ENCODE measurements at places on chromosomes 2 and 18. TPM values are rescaled to one million over a fixed set of nuclear protein-coding genes. Genes with fewer than 3 reads are reported as not detected.

PSD4 gene
- 8.7 TPM for total RNA-seq

STPG4 gene
- 0.30 TPM for total RNA-seq

ADGRF3 gene
- total RNA-seq: not detected

ASXL2 gene
- 16.8 TPM for total RNA-seq

DNA sequence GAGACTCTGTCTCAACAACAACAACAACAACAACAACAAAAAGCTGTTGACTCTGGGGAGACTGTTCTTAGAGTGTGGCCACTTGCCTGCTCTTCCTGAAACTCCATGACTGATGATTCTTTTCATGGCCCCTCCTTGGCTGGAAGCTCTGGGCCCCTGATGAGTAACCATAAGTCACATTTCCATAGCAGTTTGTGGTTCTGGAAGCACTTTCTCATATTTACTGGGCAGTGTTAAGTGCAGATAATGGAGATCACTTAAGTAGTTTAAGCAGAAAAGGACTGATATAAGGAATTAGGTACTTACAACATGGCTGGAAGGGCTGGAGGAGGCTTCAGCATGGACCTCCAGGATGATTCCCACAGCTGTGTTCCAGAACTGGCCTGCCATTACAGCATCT, 147.3 kb upstream of the DLX2 start:
- no peak for DNase-seq

GRCh38 chr2:219352448-219353023, 20.0 kb upstream of the RESP18 start:
- peak; percentile 48 for DNase-seq

DNA sequence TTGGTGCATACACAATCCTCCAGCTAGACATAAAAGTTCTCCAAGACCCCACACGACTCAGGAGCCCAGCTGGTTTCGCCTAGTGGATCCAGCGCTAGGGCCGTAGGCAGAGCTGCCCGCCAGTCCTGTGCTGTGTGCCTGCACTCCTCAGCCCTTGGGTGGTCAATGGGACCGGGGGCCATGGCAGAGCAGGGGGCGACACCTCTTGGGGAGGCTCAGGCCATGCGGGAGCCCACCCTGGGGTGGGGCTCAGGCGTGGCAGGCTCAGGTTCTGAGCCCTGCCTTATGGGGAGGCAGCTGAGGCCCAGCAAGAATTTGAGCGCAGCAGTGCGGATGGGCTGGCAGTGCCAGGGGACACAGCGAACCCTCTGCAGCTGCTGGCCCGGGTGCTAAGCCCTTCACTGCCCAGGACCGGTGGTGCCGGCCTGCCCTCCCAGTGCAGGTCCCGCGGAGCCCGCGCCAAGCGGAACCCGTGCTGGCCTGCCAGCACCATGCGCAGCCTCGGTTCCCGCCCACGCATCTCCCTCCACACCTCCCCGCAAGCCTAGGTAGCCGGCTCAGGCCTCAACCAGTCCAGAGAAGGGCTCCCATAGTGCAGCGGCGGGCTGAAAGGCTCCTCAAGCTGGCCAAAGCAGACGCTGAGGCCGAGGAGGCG, 1566.6 kb upstream of the SLC39A10 start:
- no peak for DNase-seq

GRCh38 chr2:181376999-181377398, 80.2 kb upstream of the ITGA4 start:
- no peak for DNase-seq
